ENCODE measurements at places on chromosomes 3 and 15.
A peak's percentile ranks its signal among the peaks of the same experiment; 100 is the strongest.

DNA sequence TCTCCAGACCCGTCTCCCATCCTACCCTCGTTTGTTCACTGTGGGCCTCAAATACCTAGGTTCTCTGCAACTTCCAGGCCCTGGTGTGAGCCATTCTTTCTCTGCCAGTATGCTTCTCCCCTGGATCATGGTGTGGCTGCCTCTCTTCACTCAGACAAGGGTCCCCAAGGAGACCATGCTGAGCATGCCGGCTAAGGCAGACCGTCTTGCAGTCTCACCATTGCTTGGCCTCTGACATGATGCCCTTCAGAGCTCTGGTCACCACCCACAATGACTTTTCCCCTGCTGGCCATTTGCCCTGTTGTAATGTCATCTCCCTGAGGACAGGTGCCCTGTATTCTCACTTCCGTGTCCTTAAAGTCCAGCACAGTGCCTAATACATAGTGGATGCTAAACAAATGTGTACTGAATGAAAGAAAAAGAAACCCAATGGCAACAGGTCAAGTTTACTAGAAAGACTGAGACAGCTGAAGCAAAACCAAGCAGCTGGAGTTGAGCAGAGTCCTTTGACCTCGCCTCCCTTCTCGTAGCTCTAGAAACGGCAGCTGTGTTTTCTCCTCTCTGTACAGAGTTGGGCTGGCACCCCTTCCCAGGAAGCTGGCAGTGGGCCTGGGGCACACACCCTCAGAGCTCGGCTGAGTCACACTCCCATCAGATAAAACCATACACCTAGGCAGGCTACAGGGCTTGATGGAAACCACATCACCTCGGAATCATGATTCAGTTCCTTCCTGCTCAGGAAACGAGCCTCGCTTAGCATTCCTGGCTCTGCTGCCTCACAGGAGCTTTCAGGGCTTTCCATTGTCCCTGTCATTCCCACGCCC is 8.6 kb downstream of the TLR9 start:
- DNase-seq, result peak; percentile 94

GRCh38 chr3:65146179-65146578 is 458.4 kb upstream of the ADAMTS9 start:
- peak; percentile 96 for DNase-seq

- no peak for DNase-seq
These were observed 108.4 kb upstream of the ZNF385D start for GRCh38 chr3:21859124-21860081.

DNA sequence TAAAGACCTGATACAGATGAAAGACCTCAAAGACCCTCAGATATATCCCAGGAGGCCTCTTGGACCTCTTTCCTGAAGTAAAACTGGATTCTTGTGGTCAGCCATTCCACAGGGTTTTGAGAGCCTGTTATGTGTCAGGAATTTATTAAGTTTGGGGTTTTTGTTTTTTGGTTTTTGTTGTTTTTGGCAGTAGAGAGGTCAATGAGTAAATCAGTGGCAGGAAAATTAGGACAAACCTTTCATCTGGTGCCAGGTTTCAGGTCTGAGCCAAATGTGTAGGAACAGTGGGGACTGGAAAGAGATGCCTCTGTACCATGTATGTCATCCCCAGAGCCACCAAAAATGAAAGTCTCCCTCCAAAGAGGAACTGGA is 520.4 kb upstream of the MDFIC2 start:
- DNase-seq, result no peak

DNA sequence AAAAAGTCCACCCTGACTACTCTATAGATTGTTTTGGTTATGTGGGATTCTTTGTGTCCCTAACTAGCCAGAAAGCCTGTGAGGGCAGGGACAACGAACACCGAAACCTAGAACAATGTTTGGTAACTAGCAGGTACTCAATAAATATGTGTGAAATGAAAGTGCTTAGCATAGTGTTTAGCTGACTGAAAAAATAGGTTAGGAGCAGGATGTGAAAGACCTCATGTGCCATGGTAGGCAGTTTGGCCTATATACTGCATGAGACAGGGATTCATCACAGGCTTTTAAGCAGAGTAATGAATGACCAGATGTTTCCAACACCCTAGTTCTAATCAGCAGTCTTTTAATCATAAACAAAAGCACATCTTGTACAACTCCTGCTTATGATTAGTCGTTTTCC is 64.2 kb downstream of the MYO5A start:
- no peak for DNase-seq

GRCh38 chr3:50447290-50447840 is 56.1 kb downstream of the CACNA2D2 start:
- DNase-seq, result no peak

DNA sequence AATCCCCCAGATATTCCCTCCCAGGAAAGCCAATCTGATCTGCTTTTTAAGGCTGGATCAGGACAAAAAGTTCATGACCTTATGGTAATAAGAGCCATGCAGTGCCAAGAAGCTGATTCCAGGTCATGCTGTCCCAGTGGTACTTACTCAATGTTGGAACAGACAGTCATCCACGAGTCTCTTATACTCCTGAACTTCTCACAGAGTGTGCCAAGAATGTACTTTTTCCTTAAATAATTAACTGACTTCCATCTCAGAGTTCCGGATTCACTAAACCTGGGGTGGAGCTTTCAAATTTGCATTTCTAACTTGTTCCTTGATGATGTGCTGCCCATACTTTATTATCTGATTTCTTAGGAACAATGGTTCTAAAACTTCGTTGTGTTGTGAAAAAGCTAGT is 3.4 kb upstream of the P3H2 start:
- no peak for DNase-seq
